ENCODE measurements at places on chromosomes 4 and X.

DNA sequence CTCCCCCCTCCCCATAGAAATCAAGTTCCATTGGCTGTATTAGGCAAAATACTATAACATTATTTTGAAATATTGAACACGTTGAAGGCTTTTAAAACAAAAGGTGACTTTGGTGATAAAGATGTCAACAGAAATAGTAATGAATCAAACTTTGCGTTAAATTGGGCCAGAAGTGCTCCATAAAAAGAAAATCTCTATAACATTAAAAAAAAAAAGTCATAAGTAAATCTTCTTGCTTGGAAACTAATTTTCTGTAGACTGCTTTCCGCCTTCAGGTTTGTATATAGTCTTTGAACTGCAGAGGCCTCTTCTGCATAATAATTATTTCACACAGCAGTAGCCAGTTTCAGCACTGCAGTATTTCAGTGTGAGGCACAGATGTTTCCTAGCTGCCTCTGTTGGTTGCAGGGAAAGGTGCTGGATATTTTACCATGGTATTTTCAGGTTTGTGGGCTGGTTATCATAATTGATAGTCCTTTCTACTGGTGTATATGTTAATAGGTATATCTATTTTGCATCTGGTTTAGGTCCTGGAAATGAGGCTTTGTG is 158.9 kb downstream of the KDM6A start:
- DNase-seq = no peak

GRCh38 chrX:1385253-1386223 is 6.4 kb downstream of the SLC25A6 start:
- no peak for DNase-seq

DNA sequence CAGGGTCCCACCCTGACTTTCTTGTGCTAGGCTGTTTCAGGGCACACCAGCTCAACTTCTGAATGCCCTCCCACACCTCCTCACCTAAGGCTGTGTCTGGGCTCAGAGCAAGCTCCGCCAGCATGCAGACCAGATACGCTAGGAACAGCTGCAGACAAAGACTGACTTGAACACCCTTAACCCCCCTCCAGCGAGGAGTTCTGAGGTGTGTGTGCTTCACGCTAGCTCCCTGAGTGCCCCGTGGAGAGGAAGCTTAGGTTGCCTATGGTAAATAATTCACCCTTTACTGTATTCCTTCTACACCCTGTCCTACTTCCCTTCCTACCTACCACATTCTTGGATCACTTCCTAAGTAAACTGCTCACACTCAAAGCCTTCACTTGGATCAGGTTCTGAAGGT is 115.0 kb downstream of the VCX3B start:
- no peak for DNase-seq

DNA sequence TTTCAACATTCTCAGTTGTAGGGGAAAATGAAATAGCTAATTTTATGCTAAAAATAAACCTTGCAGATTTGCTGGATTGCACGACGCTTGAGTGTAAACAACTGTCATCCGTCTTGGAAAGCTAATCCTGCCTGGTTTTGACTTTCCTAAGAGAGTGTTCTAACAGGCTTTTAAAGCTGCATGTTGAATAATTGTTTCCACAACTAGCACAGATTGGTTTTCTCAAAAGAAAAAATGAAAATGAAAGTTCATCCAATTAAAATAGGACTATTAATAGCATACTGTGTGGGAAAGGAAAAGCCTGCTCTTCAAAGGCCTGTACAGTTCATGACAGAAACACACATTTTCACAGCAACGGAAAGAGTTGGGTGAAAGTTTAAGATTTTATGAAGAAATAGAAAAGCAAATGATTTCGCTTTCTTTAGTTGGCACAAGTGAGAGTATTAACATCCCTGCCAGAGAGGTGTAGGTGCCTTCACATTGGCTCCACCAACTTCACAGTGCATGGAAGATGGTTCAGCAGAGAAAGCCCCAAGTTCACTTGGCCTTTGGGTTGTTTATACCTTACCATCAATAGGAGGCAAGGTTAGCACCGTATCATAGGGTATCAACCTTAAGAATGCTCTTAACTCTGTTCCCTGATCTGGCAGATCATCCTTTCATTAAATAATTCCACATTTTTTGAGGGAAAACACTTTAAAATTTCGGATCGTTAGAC is 140.0 kb upstream of the GUCY1A1 start:
- no peak for DNase-seq

GRCh38 chr4:113674251-113674650 is 87.3 kb downstream of the CAMK2D start:
- no peak for DNase-seq

GRCh38 chr4:1723131-1723801 is 1.9 kb downstream of the TACC3 start:
- DNase-seq = no peak

DNA sequence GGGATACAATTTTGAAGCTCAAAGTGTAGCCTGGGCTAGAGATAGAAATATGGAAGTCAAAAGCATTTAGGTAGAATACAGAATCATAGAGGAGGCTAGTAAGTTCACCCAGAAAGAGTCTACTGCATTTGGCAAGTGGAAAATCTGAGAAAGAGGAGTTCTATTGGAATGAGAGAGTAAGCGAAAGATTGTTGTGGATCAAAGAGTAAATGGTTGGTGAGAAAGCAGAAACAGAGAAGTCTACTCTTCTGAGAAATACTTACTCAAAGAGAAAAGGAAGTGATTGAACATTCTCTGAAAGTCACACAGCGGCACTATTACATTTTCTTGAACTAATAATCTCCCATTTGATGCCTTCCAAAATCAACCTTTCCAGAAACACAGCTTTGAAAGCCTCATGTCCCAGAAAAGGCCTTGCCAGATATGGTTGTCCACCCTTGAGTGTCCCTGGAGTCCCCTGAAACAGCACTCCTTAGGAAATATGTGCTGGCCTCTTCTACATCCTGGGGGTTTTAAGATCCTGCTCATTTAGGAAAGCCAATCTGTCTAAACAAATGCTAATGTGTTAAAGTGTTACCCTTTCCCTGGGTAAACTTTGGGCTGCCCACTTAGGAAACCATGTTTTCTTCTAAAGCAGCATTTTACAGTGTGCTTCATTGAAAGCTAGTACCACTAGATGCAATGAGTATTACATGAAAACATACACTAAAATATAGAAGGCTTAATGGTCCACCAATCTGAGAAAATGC is 132.6 kb downstream of the INPP4B start:
- no peak for DNase-seq

DNA sequence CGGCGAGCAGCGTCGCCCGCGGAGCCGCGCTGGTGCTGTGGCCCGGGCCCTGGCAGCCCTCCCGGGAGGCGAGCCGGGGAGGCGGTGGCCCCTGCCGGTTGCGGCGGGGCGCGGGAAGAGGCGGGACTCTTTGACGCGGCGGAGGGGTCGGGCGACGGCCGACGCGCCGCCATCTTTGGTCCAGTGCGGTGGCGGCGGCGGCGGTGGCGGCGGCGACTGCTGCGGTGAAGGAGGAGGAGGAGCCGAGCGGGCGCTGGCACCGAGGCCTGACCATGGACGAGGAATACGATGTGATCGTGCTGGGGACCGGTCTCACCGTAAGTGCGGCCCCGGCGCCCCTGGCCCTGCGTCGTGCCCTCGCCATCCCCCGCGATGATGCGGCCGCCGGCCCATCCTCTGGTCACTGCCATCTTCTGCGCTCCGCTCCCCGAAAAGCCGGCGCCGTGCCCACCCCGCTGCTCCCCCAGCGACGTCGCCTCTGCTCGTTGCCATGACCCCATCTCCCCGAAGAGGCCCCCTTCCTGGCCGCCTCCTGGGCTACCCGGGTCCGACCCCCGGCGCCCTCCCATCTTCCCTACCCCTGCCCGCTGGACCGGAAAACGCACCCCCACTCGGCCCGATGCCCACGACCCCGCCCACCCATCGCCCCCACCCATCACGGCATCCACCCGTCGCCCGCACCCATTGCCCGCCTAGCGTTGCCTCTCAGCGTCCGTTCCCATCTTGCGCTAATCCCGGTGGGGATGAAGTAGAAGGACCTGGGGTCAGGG is at the start of gene GDI1:
Gene GDI1 (plus strand): TSS at position 172 of the 770 bp plus-strand sequence. CDS start 101 bp downstream, at position 273.
- no peak for DNase-seq
